NCI-H510A (cell line): ENCODE measurements at places on chromosomes 11 and 22.

GRCh38 chr11:128906185-128907050, 15.3 kb downstream of the KCNJ5 start:
- no peak for DNase-seq

GRCh38 chr11:27370374-27370773, 7.4 kb upstream of the CCDC34 start:
- no peak for DNase-seq

GRCh38 chr11:12845739-12846358, 163.3 kb upstream of the RASSF10 start:
- peak; percentile 95 for DNase-seq

- DNase-seq = no peak
These were observed 1.9 kb downstream of the GRIA4 start for GRCh38 chr11:105611572-105612441.

GRCh38 chr11:38332046-38332445, 1734.0 kb upstream of the RAG2 start:
- DNase-seq = no peak

DNA sequence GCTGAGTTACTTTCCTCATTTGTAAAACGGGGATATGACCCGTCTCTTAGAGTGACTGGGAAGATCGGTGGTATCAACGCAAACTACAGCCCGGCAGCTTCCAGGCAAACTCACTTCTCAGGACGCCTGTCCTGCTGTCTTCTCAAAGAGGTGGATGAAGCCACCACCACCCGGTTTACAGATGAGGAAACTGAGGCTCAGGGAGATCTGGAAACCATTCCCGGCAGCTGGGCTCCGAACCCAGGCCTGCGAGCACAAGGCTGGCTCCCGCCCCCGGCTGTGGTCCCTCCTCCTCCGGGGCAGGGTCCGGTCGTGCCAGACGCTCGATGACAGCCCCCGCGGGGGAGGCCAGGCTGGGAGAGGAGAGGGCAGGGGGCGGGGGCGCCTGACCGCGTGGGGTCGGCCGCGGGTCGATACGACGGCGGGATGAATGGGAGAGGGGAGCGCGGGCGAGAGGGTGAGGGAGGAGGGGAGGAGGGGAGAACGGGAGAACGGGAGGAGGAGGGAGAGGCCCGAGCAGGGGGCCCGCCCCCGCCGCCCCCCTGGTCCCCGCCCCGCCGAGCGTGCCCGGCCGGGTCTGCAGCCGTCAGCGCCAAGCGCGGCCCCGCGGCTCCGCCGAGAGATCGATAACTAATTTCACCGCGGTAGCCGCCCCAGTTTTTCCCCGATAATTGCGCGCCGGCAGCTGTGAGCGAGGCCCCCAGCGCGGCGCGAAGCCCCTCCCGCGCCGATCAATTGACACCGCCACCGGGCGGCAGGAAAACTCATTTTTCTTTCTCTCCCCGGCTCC, 14.0 kb downstream of the IGLL1 start:
- DNase-seq = no peak

GRCh38 chr11:92776676-92777075, 192.8 kb upstream of the MTNR1B start:
- DNase-seq = no peak

DNA sequence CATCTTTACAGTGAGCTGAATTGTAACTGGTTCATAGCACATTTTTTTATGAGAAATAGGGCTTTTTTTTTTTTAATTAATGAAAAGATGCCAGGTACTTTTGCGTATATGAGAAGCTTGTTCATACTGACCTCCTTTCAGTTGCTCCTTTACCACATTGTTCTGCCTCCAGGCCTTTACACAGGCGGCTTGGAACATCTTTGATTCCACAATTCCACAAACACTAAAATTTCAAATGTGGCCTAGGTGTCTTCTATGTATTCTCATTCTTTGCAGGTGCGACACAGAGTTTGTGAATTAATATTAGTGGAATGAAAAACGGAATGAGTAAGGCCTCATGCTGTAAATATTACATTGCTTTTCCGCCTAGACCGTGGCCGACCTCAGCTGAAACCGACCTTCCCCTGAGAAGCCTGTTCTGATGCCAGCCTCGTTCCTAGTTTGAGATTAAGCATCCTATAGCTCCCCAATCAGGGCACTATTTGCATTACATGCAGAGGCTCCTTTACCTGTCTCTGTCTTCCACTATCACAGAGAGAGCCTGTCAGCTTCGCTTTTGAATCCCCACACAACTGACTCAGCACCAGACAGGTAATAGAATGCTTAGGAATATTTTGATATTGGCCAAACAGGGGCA, 125.8 kb downstream of the LDLRAD3 start:
- no peak for DNase-seq

DNA sequence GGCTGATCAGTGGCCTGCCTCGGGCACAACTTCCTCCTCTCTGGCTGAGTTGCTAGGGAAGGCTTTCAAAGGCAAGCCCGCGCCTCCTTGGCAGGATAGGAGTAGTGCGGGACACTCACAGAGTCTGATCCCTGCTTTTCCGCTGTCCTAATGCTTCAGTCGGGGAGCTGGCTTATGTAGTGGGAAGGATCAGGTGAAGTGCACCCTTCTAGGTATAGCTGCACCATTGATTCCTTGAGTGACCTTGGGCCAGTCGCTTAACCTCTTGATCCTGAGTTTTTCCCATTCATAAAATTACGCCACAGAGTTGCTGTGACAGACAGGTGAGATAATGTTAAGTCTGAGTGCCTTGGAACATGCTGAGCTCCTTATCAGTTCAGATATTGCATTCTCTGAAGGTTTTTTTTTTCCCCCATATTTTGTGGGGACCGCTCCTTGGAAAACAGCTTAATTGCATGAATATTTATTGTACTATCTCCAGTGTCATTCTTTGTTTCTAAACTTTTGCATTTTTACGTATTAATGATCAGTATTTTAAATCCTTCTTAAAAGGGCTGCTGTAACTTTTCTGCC, 961 bp downstream of the IPO7 start:
- DNase-seq = peak; percentile 4

DNA sequence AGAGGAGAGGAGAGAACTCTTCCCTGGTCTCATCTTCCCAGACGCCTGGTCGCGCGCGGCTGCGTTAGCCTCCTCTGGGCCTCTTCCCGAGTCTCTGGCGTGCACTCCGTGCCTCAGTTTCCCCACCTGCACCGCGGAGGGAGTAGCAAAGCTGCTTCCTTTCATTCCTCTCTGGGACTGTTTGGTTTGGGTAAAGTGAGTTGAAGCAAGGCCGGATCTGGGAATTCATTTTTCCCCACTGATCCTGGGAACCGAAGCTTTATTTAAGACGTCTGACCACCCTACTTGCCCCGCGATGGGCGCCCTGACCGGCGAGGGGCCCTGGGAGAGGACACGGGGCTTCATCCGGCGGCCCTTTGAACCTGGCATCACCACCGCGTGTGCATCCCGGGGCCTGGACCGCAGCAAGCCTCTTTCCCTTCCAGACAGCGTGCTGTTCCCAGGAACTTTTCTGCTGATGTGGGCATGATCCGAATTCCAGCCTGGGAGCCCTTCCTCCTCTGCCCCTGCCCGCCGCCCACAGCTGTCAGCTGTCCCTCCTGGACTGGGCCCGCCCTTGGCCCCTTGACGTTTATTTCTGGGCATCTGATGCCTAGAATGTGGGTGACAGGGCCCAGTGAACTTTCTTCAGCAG, 758 bp downstream of the LDLRAD3 start:
- no peak for DNase-seq

DNA sequence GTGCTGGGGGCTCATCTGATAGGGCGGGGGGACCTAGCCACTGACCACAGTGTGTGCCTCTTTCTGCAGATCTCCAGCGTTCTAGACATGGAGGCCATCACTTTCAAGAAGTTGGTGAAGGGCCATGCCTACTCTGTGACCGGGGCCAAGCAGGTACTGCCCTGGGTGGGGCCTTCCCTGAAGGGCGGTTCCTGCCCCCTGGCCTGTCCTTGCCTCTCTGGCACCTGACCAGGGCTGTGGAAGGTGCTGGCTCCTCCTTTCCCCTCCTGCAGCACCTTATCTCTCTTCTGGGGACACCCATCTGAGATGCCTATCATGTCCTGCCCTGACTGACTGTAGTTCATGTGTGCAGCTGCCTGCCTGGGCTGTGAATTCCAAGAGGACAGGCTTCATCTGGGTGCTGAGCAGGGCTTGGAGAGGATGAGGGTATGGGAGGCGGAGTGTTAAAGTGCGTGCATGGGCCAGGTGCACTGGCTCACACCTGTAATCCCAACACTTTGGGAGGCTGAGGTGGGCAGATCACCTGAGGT, 5.5 kb downstream of the CAPN1 start:
- no peak for DNase-seq

- no peak for DNase-seq
These were observed 31.6 kb downstream of the UQCR10 start for GRCh38 chr22:29798801-29799200.

DNA sequence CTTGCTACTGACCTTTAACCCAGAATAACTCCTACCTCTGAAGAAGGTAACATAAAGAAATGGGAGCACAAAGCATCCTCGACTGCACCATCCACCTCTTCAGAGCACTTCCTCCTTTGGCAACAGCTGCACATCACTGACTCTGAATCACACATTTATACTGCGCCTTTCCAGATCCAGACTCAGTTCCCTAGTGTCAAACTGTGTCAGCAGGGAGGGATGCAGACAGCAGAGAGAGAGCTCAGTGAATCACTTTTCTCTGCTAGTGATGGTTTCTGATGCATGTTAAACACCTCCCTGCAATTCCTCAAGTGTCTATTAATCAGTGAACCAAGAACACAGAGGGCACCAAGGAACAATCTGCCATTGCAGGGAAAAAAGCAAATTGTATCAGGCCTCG, 118.9 kb downstream of the PLEKHA7 start:
- DNase-seq = no peak

DNA sequence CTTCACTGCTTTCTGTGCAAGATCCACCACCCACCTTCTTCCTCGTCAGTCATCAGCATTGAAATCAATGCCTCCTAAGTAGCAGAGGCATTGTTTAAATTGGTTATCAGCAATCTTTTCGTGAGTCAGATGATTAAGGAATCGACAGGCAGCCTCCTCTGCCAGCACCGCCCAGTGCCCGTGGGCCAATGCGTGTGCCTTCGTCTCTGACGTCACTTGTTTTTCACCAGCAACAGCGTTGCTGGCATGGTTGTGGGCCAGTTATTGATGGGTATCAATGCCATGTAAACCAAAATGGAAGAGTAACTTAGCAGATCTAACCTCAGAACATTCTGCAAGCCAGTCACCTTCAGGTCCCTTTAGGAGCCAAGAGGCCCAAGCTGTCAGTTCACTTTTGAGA, 69.6 kb downstream of the BARX2 start:
- DNase-seq = no peak

DNA sequence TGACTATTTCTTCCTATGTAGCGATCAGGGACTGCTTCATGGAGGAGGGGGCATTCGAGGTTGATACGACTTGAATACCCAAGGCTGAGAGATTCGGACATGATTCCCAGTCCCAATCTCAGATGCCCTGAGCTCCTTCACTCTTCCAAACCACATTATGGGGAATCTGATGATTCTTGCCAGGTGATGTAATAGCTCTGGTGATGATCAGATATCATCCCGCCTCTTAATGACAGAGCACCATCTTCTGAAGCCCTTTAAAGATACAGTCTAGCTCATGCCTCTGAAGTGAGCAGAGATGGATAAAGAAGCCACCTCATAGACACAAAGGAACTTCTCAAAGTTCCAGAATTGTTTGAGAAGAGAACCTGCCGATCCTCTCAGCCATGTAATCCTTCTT, 8.9 kb upstream of the CLMP start:
- no peak for DNase-seq

GRCh38 chr11:61080526-61080925, 21.8 kb upstream of the CD5 start:
- DNase-seq = no peak

DNA sequence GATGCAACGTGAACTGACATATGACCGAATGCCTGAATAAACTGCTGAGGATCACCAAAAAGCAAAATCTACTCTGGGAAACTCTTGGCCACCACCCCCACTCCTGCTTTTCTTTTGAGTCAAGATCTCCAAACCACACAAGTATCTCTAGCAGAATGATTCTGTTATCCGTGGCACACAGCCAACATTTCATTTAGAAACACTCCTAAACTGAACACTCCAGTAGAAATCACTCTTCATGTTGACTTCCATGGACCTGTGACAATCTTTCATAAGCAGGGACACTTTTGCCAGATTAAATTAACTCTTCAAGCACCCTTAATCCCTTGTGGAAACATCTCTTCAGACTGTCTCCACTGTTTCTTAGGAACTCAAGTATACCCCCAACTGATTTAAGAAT, 44.4 kb downstream of the VSIG10L2 start:
- no peak for DNase-seq

DNA sequence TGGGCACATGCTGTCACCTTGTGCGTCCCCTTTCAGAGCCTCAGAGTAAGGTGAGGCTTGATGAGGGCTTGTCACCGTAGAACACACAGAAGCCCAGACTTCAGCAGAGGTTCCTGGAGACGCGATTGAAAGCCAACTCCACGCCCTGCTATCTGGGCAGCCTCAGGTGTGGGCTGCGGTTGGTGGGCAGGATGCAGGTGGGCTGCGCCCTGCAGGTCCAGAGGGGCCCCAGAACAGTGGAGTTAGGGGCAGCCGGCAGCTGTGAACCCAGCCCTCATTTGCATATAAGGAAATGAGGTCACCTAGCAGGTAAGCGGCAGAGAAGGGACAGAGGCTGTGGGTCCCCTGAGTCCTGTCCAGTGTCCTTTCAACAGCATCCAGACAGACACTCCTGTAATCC, 15.4 kb downstream of the PHLDA2 start:
- no peak for DNase-seq

GRCh38 chr11:86355256-86355655, 19.4 kb upstream of the CCDC81 start:
- no peak for DNase-seq

- no peak for DNase-seq
These were observed 18.1 kb upstream of the CDKN1C start for GRCh38 chr11:2903672-2904011.

GRCh38 chr11:124760205-124760652, 1.9 kb downstream of the ESAM start:
- no peak for DNase-seq

- no peak for DNase-seq
These were observed 63.8 kb downstream of the RBX1 start for GRCh38 chr22:41015003-41015402.
